ENCODE measurements at places on chromosomes 3 and 15.
A peak's percentile ranks its signal among the peaks of the same experiment; 100 is the strongest.

DNA sequence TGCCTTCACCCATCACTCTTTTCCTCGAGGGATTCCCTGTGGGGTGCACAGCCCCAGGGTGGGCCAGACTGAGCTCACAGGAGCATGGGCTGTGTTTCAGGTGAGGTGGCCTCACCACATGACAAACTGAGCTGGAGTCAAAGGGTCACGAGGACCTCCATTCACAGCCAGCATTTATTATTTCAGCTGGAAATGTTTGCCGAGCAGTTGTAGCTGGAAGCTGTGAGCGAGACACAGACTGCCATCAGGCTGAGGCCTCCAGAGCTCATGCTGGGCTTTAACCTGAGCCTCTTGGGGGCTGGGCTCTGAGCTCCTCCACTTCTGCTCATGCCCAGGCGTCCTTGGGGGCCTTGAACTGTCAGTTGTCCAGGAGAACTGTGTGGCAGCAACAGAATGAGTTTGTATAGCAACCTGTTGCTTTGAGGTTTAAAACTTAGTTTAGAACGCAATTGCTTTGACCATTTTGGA is 57.5 kb downstream of the FLNB start:
- DNase-seq: no peak

DNA sequence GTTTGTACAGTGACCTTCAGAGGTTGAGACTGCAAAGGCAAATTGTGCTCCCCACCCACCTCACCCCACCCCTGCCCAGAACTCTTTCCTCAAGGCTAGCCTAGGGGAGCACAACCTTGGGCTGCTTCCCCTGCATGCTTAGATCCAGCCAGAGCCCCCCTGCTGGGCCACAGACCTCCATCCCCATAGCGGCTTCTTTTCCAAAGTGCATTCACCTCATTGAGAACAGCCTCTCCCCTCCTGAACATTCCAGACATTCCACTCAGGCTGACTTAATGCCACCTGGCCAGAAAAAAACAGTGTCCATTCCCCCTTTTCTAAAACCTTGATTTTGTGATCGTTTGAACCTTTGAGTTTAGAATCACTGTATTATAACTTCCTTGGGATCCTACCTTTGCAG is 124.4 kb upstream of the TOPAZ1 start:
- no peak for DNase-seq

DNA sequence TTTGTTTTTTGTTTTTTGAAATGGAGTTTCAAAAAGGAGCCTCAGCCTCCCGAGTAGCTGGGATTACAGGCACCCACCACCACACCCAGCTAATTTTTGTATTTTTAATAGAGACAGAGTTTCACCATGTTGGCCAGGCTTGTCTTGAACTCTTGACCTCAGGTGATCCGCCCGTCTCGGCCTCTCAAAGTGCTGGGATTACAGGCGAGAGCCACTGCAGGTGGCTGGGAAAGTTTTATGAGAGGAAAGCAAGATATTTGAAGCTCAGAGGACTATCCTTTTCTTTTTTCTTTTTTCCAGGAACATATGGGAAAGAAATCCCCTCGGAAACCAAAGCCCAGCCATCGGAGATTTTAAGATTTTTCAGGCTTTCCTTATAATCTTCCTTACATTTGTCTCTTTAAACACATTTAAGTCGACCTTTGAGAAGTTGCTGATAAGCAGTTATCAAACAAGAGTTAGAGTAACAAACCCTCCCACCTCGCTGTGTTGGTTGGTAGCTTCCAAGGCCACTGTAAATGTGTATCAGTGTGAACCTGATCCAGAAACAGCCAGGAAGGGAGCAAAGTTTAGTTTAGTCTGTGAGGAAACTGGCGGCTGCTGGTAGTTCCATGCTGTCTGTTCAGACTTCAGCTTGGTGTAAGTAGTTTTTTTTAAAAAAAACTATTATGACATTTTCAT is 34.5 kb upstream of the MAP3K13 start:
- no peak for DNase-seq

DNA sequence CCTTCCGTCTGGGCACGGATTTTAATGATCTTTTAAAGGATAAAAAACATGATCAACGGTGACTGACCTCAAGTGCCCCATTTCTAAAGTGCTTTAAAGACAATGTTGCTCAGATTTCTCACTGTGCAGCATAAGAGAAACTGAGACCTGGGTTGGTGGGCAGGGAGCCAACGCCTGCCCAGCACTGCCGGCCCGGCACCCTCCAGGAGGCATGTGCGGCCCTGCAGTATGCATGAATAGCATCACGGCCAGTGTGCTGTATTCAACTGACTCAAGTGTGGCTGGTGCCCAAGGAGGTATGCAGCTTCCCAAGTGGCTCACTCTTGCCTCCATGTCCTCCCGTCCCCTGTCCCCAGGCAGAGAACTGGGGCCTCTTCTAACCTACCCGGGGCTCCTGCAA is 30.3 kb downstream of the SEC61A1 start:
- no peak for DNase-seq

- peak; percentile 31 for DNase-seq
These were observed 951 bp downstream of the TARS3 start for GRCh38 chr15:101723171-101723873.

DNA sequence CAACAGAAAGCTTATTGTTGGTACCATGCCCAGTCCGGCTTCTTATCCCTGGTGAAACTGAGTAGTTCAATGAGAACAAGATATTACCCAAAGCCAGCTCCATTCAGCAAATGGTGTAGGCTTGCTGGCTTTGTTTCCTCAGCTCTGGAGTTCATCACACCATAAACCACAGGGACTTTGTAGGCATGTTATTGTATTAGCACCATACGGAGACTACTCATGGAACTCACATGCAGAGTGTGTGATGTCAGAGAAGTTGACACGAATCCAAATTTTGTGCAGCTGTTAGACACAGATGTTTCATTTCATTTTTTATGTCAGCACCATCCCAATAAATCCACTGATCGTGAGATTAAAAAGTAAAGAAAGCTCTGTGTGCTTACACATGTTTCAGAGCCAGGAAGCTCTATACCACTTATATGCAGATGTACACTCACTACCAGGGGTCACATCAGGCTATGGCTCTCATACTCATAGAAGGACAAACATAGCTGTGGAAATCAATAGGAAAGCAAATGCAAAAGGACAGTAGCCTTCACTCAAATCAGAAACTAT is 63.4 kb upstream of the LEKR1 start:
- DNase-seq: no peak

DNA sequence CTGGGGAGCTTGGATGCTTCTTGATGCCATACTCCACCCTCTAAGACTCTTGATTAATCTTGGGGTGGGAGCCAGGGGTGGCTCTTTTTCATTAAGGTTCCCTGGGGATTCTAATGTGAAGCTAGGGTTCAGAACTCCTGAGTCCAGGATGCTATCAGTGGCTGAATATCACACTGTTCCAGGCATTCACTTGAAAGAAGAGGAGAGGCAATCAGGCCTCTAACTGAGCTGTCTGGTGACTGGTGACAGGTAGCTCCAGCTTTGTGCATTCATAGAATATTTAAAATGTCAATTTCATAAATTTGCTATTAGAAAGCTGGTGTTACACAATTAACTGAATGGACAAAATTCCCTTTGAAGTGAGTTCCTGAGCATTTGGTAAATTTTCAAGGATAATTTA is 139.0 kb downstream of the CHDH start:
- no peak for DNase-seq

GRCh38 chr3:133910422-133910821 is 14.7 kb upstream of the RAB6B start:
- no peak for DNase-seq

DNA sequence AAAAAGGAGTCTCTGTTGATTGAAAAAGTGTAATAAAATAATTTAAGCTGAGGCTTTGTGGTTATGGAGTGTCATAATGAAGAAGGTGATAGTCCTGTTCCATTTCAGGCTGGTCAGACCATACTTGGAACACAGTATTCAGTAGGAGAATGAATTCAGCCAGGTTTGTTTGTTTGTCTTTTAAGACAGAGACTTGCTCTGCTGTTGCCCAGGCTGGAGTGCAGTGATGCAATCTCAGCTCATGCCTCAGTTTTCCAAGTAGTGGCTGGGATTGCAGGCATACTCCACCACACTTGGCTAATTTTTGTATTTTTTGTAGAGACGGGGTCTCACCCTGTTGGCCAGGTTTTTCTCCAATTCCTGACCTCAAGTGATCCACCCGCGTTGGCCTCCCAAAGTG is 33.5 kb downstream of the IQGAP1 start:
- no peak for DNase-seq

DNA sequence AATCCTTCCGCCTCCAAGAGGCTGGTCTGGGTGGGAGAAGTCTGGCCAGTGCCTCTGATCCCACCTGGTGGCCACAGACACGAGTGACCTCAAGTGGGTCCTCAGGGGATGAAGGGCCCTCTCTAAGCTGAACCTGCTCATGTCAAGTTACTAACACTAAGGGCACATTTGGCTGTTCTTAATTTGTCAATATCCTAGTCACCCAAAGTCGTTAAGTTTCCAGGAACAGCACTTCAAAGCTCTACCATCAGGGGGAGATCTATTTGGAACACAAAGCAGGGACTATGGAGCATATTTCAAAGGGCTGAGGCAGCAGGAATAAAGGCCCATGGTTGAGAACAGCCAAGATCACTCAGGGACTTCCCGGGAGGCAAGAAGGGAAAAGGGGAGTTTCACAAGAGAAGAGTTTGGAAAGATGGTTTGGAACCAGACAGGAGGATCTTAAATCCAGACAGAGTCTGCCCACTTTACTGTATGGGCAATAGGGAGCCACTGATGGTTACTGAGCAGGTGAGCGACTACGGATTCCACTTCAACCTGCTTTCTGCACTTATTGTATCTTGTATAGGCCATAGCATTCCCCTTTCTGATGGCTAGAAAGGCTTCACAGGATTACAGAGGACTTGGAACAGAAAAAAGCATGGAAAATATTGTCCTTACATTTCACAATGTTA is 13.7 kb downstream of the OXTR start:
- no peak for DNase-seq

DNA sequence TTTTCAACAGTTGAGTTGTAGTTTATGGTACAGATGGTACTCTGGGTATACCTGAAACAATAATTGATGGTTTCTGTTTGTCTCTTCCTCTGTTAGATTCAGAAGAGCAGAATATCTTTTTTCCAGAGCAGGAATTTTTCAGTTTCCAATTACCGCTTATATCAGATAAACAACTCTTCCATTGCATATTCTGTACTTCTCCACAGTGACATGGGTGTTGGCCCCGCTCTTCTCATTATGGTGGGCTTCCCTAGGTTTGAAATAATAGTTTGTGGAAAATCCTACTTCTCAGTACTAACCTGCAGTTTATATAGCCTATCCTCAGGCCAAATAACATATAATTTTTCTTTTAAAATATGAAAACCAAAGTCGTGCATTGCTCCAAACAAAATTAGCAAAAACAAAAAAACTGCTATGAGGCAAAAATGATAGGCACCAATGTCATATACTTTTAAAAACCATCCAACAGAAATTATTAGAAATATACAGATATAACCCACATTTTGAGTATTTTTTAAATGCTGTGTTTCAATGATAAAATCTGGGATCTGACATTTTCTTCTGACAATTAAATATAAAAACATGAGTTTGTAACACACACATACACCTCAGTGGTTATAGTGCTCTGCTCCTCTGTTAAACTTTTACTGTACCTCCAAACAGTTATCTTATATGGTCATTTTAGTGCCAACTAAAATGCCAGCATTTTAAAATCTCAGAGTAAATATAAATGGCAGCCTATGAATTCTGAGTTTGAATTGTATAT is 56.8 kb downstream of the CMSS1 start:
- DNase-seq: no peak

DNA sequence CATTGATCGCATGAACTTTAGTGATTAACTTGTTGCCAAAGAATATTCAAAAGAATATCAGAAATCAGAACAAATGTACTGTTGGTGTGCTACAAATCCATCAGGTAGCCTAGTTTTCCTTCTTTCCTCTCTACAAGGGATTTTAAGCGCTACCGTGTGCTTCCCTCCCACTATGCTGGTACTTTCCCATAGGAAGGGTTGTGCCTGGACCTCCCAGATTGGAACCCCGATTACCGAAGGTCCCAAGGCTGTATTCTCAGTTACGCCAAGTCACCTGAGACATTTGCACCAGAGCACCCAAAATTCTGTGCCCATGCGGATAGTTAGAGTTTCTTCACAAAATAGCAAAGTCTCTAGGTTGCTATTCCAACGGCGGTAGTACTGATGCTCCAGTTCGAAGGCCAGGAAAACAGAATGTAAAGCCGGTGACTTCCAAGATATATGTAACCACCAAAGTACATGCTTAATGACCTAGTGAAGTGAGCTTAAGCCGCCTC is 23.4 kb upstream of the GATM start:
- no peak for DNase-seq

DNA sequence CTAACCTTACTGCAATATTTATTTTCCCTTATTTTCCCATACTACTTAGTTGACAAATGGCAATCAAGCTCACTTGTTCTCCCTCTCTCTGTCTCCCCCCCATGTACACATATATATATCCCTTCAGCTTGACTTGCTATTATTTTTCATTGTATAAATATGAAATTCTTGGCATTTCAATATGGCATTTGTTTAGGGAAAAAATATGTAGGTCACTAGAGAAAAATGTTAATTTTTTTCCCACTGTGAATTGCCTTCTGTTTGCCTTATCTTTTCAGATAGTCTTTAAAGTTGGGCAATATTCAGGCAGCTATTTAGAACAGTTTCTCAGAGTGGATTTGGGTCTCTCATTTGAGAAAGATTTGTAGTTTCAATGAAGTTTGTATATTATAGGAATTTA is 62.8 kb upstream of the UTS2B start:
- no peak for DNase-seq

DNA sequence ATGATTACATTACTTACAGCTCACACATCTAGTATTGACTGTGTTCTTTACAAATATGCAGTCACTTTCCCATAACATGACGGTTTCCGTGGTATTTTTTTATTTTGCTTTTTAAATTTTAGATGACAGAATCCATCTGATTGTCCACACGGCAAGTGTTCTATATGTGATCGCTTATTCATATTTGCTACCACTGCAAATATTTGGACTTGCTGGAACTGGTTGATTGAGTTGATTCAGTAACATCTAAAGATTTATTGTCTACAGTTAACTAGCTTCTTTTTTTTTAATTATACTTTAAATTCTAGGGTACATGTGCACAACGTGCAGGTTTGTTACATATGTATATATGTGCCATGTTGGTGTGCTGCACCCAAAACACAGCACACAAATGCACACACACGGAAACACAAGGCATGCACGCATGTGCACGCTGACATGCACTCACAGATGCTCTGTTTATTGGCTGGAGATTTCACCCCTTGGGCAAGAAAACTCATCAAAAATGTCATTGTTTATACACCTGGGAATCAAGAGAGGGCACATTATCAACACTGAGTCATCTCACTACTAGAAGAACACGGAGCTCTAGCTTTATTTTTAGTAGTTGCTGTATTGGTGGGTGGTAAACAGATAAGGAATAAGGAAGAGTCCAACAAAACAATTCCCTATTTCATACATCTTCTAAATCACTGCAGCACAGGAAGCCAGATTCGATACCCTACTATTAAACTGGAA is 16.4 kb downstream of the ARRDC4 start:
- no peak for DNase-seq

- no peak for DNase-seq
These were observed 50.4 kb downstream of the CCNL1 start for GRCh38 chr3:157109267-157110141.
